Vein endothelial cell (primary cell): ENCODE measurements at places on chromosomes 1 and 21. TPM values are rescaled to one million over a fixed set of nuclear protein-coding genes. Genes with fewer than 3 reads are reported as not detected.

FCER1A gene
- not detected in 2 replicates for total RNA-seq

CHRM3 gene
- total RNA-seq = 1.1 and 2.0 TPM in 2 replicates

LMOD1 gene
- under 0.01 and 0.10 TPM in 2 replicates for total RNA-seq

PRAMEF5 gene
- not detected in 2 replicates for total RNA-seq

TRABD2B gene
- under 0.01 TPM in 1 of 2 replicates, not detected in the other for total RNA-seq

S100A9 gene
- total RNA-seq = not detected in 2 replicates

NFASC gene
- under 0.01 TPM in 1 of 2 replicates, not detected in the other for total RNA-seq

NTRK1 gene
- total RNA-seq = not detected in 2 replicates

CLDN17 gene
- not detected in 2 replicates for total RNA-seq

LINGO4 gene
- total RNA-seq = not detected in 2 replicates

C8B gene
- not detected in 2 replicates for total RNA-seq

CBR1 gene
- total RNA-seq = 25.5 and 32.2 TPM in 2 replicates

RIMS3 gene
- under 0.01 and 0.19 TPM in 2 replicates for total RNA-seq

AMY2B gene
- 0.98 and 2.6 TPM in 2 replicates for total RNA-seq
